ENCODE measurements at places on chromosomes 16 and 17.
A peak's percentile ranks its signal among the peaks of the same experiment; 100 is the strongest.

GRCh38 chr16:56800355-56800754, 64.7 kb upstream of the SLC12A3 start:
- no peak for DNase-seq

- no peak for DNase-seq
Observed at GRCh38 chr17:8155231-8155995, 3.2 kb upstream of the PER1 start.

- no peak for DNase-seq
Observed at GRCh38 chr17:562174-562573, 152.5 kb downstream of the VPS53 start.

GRCh38 chr17:13812350-13812749, 210.6 kb upstream of the HS3ST3A1 start:
- no peak for DNase-seq

DNA sequence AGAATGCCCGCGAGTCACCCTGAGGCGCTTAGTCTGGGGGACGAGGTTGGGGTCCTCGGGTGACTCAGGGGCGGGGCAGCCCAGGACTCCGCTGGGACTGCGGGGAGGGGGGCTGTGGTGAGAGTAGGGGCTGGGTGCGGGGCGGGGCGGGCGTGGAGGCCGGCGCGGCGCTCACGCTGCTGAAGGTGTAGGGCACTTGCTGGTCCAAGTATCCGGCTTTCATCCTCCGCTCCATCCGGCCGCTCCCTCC, 832 bp downstream of the ETV4 start:
- DNase-seq = no peak

GRCh38 chr16:64358291-64358690, 763.6 kb downstream of the CDH11 start:
- DNase-seq = no peak

GRCh38 chr16:87669672-87670071, 67.4 kb downstream of the JPH3 start:
- DNase-seq = no peak

GRCh38 chr16:14436401-14436955, 193.6 kb downstream of the PARN start:
- DNase-seq = no peak

GRCh38 chr17:70661342-70662222, 492.2 kb downstream of the KCNJ2 start:
- DNase-seq = no peak

- DNase-seq = no peak
Observed at GRCh38 chr17:69342896-69343644, 16.1 kb upstream of the ABCA5 start.

DNA sequence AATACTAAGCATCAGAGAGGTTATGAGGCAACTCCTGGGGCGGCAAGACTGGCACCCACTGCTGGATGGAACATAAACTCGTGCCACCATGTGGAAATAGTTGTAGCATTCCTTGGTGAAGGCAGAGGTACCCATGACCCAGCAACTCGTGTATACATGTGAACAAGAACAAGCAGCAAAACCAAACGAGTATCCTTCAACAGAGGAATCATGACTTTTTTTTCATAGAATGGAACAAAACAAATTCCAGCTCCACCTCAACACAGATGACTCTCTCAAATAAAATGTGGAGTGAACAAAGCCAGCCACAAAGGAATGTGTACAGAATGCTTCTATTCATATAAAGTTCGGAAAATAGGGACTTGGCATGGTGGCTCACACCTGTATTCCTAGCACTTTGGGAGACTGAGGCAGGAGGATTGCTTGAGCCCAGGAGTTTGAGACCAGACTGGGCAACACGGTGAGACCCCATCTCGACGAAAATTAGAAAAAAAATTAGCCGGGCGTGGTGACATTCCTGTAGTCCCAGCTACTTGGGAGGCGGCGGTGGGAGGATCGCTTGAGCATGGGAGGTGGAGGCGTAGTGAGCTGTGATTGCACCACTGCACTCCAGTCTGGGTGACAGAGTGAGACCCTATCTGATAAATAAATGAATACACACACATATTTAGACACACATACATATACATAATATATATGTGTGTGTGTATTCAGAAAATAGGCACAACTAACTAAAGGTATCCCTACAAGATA, 35.3 kb downstream of the B9D1 start:
- DNase-seq = no peak

DNA sequence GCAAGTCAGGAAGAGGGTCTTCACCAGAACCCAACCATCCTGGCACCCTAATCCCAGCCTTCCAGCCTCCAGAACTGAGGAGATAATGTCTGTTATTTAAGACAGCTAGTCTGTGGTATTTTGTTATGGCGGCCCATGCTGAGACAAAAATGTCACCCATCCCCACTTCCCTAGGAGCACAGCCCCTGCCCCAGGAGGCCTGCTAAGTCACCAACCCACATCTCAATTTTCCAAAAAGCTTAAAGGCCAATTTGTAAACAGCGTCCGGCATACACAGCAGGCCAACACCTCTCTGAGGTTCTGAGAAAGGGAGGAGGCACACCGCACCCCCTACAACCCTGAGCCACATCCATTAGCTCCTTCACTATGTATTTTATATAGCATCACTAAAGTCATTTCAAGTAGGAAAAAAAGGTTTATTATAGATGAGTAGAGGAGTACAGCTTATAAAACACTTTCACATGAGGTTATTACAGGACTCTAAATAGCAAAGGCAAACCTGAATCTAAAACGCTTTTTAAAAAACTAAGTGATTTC, 6.9 kb downstream of the TMEM170A start:
- DNase-seq = no peak

DNA sequence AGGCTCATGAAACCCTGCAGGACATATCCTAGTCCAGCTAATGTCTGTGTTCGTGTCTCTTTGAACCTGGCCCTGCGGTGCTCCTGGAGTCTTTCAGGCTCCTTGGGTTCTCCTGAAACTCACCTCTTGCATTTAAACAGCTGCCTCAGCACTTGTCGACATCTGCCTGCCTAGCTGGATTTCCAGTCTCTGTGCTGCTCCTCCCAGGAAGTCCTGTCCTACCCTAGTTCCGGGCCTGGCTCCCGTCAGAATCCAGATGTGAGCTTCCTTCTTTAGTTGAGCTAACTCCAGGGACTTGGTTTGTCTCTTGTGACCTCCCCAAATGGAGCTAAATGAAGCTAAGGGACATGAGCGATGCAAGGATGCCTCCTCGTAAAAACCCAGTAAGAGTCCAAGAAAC, 155.2 kb upstream of the PIRT start:
- no peak for DNase-seq

- DNase-seq = no peak
Observed at GRCh38 chr17:79405823-79406222, 205.0 kb downstream of the RBFOX3 start.

- DNase-seq = no peak
Observed at GRCh38 chr17:41065829-41066624, at the start of gene KRTAP2-4. Gene KRTAP2-4, minus strand, starts transcription at chr17:41065879. Its CDS starts 34 bp downstream, at chr17:41065845.

DNA sequence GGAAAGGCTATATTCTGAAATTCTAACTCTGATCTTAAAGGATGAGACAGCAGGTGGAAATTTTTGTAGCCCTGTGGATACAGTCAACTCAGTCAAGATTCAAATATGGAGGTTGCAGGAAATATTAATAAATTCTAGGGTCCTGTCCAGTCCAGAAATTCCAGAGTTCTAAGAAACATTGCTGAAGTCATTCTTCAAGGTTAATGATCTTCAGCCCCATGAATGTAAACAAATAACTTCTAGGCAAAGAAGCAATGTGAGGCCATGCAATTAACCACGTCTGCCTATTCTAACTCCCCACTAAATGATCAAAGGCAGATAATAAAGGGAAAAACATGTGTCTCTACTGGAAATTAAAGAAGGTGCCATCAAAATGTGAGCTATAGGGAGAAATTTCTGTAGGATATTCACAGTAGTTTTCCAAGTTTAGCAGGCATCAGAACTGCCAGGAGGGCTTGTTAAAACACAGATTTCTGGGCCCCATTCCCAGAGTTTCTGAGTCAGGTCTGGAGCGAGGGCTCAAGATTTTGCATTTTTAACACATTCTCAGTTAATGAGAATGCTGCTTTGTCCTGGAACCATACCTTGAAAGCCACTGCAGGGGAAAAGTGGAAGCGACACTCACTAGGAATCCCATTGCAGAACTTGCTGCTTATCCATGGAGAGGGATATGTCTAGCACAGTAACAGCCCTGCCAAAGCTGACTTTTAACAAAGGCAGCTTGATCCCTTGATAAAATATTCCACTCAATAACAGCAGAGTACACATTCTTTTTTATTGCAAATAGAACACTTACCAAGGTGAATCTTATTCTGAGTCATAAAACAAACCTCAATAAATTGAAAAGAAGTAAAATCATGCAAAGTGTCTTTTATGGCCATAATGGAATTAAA, 61.8 kb downstream of the DNAH3 start:
- no peak for DNase-seq

DNA sequence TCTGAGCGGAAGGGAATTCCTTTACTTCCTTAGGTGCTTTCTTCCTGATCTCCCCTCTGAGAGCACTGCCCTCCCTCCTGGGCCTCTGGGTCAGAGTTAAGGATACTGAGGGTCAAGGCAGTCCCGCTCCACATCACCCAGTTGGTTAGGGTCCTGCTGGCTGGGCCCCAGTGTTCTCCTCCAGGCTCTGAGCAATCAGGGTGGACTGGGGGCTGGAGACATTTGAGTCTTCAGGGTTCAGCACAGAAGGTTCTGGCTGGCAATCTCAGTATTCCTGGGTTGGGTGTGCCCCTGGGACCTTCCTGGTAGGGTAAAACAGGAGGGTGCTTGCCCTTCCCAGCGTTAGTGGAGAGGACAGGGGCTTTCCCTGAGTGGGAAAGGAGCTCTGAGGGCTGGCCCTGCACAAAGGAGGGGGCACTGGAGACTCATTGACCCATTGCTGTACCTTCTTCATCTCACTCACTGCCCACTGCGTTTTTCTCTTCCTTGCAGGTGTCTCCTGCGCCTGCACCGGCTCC, 448 bp downstream of the MT1M start:
- DNase-seq = no peak

GRCh38 chr16:47990676-47991075, 165.1 kb downstream of the ABCC12 start:
- DNase-seq = no peak

GRCh38 chr17:50145532-50146229, 4.8 kb downstream of the PPP1R9B start:
- no peak for DNase-seq

DNA sequence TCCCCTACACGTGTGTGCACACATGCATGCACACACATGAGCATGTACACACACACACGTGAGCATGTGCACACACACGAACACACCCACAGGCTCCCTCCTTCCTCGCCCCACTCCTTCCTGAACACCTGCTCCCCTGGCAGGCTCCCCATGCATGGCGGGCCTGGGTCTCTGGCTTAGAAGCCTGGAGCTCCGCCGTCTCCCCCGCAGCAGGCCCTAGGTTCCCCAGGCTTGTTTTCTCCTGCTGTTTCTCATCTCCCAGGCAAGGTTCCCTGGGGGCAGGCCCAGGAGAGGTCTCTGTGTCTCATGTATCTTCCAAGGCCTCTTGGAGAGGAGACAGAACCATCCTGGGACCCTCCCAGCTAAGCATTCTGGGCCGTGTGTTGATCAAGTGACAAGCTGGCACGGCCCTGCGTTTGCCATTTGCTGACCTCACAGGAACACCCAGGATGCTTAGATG, 202.3 kb upstream of the CIBAR2 start:
- no peak for DNase-seq

- DNase-seq = no peak
Observed at GRCh38 chr16:58124601-58124915, 4.6 kb downstream of the CFAP20 start.

DNA sequence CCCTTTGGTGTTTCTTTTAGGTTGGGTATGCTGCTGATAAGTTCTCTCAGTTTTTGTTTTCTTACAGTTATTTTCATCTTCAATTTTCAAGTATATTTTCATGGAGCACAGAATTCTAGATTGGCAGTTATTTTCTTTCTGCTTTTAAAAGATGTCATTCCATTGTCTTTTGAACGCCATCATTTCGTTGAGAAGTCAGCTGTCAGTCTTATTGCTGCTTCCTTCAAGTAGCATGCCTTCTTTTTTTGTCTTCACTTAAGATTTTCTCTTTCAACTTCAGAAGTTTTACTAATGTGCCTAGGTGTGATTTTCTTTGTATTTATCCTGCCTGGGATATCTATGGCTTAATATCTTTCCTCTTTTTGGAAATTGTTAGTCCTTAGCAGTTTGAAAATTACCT, 262.2 kb upstream of the PMFBP1 start:
- DNase-seq = no peak

GRCh38 chr16:7086822-7087616, 245.6 kb upstream of the RBFOX1 start:
- DNase-seq = peak; percentile 29

- DNase-seq = no peak
Observed at GRCh38 chr16:57808589-57809228, 6.4 kb upstream of the KIFC3 start.

GRCh38 chr16:87344165-87344930, 27.2 kb upstream of the C16orf95 start:
- no peak for DNase-seq

- DNase-seq = no peak
Observed at GRCh38 chr17:4247971-4248388, 15.8 kb downstream of the ANKFY1 start.

- DNase-seq = no peak
Observed at GRCh38 chr17:2442166-2442565, 41.3 kb upstream of the MNT start.

- DNase-seq = no peak
Observed at GRCh38 chr17:4768298-4768697, 3.4 kb upstream of the TM4SF5 start.

- no peak for DNase-seq
Observed at GRCh38 chr17:68317458-68317857, 26.2 kb downstream of the ARSG start.

DNA sequence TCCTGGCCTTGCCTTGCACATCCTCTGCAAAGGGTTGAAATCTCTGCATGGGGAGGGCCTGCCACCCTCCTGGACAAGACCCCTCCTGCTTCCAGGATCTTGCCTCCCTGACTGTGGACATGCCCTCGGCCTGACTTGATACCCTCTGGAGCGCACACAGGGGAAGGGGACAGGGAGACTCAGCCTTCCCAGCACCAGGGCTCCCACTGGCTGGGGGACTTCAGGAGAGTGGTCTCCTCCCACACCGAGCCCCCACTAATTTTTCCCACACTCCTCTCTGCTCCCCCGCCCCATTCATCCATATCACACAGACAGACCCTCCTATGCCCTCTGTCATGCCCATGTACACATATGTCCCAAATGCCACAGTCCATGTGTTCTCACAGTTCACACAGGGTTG, 14.3 kb downstream of the SGCA start:
- DNase-seq = no peak

- DNase-seq = no peak
Observed at GRCh38 chr16:87834668-87835473, 34.4 kb downstream of the SLC7A5 start.

DNA sequence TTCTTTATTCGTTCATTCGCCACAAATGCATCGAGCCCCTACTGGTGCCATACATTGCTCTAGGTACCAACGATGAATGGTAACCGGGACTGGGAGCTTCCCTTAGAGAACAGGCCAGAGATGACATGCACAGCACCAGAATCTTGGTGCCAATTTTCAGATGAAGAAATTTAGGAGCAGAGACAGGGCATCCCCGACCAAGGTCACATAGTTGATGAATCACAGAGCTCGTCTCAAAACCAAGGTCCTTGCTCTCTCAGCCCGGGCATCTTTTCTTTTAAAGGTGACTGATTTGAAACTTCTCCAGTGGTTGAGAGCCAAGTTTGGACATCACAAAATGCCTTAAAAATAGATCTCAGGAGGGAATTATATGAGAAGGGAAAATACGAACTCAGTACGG, 73.2 kb upstream of the C16orf82 start:
- DNase-seq = no peak
